ENCODE measurements at places on chromosomes 7 and 10.

DNA sequence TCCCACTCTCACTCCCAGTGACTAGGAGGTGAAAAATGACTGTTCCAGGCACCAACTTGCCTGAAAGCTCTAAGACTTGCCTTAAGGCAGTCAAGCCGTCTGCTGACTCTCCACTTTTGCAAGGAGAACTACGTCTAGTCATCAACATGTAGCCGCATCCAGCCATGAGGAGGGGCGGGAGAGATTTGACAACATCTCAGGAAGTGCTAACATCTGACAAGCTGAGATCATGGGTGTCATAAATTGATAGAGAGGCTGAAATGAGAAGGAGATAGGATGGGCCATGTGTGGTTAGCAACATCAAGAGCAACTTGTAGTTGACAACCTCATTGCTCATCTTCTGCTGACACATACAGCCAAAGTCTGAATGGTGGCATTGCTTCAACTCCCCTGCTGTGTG lies 9.0 kb upstream of the TBXAS1 start:
- no peak for DNase-seq

DNA sequence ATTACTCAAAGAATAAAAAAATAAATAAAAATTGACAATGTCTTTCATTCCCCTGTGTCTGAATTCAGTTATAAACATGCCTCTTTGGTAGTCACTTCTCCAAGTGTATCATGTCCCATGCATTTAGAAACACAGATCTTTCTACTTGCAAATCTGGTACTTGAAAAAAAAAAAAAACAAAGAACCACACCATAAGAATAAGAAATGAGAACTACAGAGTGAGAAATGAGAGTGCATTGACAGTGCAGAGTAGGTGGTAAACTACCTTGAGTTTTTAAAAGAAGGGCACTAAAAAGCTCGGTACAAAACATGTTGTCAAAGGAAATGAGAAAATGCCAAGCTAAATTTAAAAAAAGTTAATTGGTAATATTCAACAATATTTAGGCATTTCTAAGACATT lies 123.0 kb downstream of the GPR85 start:
- DNase-seq: no peak

DNA sequence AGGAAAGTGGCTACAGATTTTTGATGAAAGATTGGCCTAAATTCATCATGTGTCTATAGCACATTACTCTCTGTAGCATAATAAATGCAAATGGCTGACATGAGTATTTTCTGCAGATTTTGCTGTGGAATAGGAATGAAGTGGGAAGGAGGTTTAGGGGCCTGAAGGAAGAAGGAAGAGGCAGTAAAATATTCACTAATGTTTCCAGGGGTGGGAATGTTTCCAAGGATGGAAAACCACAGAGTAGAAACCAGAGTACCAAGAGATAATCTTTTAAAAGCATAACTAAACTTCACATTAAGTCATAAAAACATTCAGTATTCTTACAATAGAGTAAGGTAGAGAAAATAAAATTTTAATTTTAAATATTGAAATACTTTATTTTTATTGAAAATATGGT lies 267.8 kb downstream of the BICC1 start:
- no peak for DNase-seq

GRCh38 chr10:78407966-78408365 lies 374.3 kb downstream of the RPS24 start:
- DNase-seq: no peak

- DNase-seq: no peak
Measured at GRCh38 chr10:132916956-132917666, 25.3 kb downstream of the CFAP46 start.

DNA sequence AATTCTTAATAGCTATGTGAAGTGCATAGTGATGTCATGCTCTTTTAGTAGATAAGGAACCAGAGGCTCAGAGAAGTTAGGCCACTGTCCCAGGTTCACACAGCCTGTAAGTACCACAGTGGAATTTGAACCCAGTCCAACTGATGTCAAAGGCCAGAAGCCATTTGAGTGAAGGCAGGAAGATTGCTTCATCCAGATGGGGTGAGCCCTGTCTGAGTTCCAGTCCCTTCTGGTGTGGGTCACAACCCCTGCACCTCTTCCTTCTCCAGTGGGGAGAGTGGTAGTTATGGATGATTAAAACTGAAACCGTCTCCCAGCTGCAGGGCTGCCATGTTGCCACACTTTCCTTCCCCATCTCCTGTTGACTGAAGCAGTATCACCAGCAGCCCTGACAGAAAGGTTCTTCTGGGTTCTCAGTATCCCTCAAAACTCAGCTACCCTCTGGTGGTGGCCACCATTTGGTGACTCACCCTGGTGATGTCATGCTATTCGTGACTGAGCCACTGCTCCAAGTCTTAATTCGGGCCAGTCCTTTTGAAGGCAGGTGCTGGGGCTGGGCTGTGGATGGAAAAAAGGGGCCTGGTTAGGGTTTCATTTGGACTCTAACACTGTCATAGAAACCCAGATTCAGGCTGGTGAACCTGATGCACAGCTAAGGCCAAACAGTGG lies 1.5 kb upstream of the C10orf95 start:
- no peak for DNase-seq

- no peak for DNase-seq
Measured at GRCh38 chr7:85771516-85771915, 584.7 kb upstream of the SEMA3D start.

DNA sequence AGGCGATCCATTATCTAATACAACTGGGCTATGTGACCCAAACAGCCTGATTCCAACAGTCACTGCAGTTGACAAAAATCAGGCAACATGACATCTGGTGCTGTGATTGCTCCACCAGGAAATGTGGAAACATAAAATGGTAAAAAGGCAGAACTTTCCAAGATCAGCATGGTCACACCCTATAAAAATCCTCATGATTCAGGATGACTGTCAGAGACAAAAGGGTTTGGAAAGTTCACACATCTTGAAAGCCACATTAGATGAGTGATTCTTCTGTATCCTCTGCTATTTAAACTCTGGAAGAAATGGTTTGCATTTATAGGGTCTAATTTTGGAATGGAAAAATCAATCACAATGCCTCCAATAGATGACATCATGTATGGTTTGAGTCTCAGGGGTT lies 662.6 kb upstream of the IGFBP3 start:
- DNase-seq: no peak

- DNase-seq: no peak
Measured at GRCh38 chr10:70425096-70425495, 16.4 kb downstream of the NODAL start.

DNA sequence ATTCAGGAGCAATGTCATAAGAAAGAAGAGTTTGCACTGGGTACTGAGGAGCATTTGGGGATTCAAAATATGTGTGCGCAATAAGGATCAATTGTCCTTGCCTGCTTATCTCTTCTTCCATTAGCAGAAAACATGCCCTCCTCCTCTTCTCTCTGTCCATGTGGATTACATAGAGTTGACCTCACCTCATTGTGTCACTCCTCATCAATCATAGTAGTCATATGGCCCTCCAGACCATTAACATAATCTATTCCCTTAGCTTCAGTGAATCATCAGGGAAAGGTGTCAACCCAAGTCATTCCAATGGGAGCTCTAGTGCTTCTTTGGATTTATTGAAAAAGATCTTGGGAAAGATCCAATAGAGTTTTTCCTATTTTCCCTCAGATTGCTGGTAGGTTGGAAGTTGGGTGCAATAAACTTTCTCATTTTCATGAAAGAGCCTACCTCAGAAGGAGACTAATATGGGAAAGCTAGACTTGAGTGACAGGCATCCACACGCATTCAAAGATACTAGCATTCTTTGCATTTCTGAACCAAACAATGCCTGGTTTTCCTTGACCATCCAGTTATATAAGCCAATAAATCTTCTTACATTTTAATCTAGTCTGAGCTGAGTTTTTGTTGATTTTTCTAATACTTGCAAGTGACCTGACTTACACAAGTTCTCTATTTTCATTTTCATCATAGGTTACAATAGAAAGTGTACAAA lies 71.5 kb upstream of the FAM13C start:
- DNase-seq: no peak

GRCh38 chr10:11434324-11434723 lies 177.1 kb downstream of the USP6NL start:
- DNase-seq: no peak

- DNase-seq: no peak
Measured at GRCh38 chr7:80508440-80508839, 3.4 kb downstream of the GNAT3 start.
